ENCODE measurements at places on chromosomes 2 and 18.

DNA sequence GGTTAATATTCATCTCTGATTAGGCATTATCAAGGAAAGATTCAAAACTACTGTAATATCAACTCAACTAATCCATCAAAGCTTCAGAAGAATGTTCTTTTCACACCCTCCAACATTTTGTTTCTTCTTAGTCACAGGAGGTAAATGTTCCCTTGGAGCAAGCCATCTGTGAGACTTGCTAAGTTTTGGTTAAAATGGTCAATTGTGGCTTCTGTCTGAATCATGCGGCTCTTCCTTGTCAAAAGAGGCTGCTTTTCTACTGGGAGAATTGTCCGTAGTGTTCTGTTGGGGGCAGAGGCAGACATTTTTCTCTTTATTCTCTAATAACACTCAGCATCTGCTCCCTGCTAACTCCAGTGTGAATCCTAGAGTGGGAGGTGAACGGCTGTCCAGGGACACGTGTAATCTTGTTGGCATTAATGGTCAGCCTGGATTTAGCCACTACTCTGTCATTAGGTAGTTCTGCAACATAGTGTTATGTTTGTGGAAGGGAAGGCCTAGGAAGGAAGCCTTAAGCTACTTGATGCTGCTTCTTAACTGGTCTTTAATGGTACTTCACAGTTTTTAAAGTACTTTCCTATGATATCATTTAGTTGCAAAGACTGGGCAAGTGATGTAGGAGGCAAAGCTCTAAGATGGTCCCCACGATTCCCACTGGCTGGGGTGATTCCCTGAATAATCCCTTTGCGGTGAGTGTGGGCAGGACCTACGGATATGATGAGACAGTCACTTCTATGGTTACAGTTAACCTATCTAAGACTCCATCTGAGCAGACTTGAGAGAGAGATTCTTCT, 22.6 kb upstream of the FAP start:
- DNase-seq, result no peak

GRCh38 chr18:4636967-4637366, 181.9 kb upstream of the DLGAP1 start:
- DNase-seq, result no peak

DNA sequence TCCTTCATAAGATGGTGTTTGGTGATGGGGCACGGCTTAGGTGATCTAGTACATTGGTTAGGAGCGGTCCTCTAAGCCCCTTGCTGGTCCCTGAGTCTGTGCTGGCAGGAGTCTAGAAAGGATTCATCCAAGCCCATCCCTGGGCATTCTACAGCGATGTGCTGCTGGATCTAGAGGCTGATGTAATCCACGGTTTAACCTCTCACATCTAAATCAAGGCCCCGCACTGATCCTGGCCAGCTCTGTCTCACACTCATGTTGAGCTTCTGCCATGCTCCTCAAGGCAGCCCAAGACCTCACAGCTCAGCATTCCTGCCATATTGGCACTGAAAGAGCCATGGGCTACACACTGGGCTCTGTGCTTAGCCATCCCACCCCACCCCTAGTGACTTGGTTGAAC, 664.8 kb downstream of the STK39 start:
- no peak for DNase-seq

- no peak for DNase-seq
These were observed 39.0 kb downstream of the OXER1 start for GRCh38 chr2:42724886-42725285.

All from bone marrow (tissue), 2 donors.